GM04503 (cell line): ENCODE measurements at places on chromosomes 5 and 9.

- DNase-seq = no peak
These were observed 4.1 kb downstream of the SLC31A2 start for GRCh38 chr9:113154946-113155345.

- no peak for DNase-seq
These were observed 569.2 kb upstream of the PTPRD start for GRCh38 chr9:11182001-11182400.

DNA sequence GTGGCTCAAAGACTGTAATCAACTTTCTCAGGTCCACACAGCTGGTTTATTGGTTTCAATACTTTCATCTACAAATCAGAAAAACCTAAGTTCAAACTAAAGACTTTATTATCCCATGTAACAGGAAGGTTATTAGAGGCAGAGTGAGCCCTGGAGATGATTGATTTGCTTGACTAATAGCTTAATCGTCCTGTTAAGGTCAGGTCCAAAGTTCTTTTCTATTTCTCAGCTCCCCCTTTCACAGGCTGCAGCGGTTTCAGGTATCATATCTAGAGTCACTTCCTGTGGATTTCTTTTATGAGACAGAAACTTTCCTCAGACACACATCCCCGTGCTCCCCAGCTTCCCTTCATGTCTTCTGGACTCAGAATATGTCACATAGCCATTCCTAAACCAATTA lies 166.4 kb downstream of the PRELID2 start:
- no peak for DNase-seq

- no peak for DNase-seq
These were observed 508.1 kb downstream of the CDH9 start for GRCh38 chr5:26530305-26530704.

DNA sequence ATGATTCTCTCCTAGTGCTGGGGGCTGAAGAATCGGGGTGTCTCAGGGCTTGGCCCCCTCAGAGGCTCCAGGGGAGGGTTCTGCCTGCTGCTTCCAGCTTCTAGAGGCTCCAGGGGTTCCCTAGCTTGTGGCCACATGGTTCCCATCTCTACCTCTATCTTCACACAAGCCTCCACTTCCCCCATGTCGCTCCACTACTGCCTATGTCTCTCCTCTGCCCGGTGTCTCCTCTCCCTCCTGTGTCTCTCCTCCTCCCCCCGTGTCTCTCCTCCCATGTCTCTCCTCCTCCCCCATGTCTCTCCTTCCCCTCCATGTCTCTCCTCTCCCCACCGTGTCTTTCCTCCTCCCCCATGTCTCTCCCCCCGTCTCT lies 12.2 kb upstream of the RNU6ATAC start:
- DNase-seq = no peak

- DNase-seq = no peak
These were observed 40.4 kb upstream of the APC start for GRCh38 chr5:112697322-112697721.

DNA sequence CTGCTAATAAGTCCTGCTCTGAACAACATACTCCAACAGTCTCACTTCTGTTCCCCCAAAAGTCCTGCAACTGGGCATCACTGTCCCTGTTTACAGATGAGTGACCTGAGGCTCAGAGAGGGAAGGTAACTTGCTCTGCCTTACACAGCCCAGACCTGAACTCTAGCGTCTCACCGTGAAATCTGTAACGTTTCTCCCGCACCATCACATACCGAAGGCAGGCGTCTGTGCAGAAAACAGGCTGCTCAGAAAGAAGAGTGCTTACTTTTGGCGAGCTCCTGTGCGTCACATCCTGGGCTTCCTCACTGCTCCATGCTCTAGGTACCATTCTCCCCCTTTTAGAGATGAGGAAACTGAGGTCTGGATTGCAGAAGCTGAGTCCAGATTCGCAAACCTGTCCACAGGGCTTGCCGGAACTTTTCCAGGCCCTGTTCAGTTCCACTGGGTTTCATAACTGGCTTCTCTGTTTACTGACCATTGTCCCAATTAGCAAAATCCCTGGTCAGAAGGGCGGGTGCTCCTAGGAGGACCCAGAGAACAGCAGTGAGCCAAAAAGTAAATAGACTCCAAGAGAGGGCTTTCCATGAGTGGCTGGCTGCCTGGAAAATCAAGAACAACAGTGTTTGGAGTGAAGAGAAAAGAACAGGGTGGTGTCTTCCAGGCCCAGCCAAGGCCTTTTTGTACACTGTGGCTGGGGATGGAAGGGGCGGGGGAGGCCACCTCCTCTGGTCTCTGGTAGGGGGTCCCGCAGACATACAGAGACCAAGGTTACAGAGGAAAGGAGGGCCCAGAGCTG lies 27.1 kb downstream of the GSN start:
- no peak for DNase-seq

DNA sequence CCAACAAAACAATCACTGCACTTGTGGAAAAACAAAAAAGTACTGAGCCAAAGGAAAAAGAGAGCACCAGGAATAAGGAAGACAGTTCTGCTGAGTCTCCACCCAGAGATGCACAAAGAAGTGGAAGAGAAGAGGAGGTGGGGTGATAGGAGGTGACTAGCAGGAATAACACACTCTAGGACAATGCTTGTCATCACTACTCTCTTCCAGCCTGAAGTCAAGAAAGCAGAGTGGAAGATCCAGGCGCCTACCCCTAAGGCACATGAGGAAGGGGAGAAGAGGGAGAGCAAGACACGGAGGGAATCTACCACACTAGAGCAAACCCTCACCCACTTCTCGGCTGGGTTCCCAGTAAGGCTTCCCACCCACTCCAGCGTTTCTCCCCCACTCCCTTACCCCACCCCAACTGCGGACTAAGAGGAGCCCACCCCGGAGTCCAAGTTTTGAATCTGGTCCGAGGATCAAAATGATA lies 1.7 kb downstream of the SLIT3 start:
- no peak for DNase-seq

- DNase-seq = no peak
These were observed 739.0 kb downstream of the DTWD2 start for GRCh38 chr5:118249386-118249785.

- DNase-seq = no peak
These were observed 70.8 kb downstream of the PLAC8L1 start for GRCh38 chr5:146034605-146035004.

DNA sequence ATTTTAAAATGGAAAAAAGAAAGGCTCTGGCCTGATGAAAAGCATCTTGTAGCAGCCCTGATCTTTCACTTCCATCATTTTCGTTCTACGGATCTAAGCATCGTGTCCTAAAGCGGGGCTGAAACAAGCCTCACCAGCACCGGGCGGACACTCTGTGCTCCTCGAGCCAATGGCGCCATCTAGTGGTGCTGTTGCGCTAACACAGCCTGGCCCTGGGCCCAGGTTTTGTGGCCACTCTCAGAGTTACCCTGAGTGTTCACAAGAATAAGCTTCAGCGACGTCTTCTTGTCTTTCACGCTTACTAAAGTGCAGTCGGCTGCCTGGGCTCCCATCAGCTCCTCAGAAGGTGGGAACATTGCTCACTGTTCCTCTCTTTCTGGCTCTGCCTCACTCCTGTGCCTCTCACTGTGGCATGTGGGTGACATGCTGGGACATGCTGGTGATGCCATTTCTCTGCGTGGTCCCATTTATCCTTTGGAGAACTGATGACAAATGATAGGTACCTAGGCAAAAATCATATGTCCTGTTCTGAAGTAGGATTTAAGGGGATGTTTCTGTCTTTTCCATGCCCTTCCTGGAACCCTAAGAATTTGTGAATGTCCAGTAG lies 32.7 kb downstream of the DMRT3 start:
- DNase-seq = no peak

- DNase-seq = peak; percentile 26
These were observed 72.5 kb upstream of the RASA1 start for GRCh38 chr5:87195104-87195591.

GRCh38 chr5:1853531-1853930 lies 29.2 kb downstream of the IRX4 start:
- no peak for DNase-seq

GRCh38 chr5:125323613-125324012 lies 577.2 kb upstream of the ZNF608 start:
- DNase-seq = no peak

DNA sequence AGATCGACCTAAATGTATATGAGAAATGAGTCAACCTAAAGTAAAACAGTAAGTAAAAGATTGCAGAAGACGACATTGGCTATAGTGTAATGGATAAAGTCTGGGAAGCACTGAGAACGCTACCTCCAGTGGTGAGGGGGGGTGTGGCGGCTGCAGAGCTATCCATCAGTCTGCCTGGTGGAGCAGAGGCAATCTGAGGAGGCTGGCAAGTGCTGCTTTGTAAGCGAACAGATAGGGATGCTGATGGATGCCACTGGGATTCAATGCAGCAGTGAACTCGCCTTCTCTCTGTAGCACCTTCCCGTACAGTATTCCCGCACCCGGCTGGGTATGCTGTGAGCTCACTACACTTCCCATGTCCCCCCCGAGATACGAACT lies 261.5 kb downstream of the NSG2 start:
- no peak for DNase-seq

GRCh38 chr9:69955536-69956355 lies 87.9 kb upstream of the MAMDC2 start:
- DNase-seq = no peak

- DNase-seq = no peak
These were observed 2.4 kb upstream of the ARHGEF37 start for GRCh38 chr5:149578896-149579295.

GRCh38 chr5:23895614-23896013 lies 388.2 kb downstream of the PRDM9 start:
- no peak for DNase-seq

DNA sequence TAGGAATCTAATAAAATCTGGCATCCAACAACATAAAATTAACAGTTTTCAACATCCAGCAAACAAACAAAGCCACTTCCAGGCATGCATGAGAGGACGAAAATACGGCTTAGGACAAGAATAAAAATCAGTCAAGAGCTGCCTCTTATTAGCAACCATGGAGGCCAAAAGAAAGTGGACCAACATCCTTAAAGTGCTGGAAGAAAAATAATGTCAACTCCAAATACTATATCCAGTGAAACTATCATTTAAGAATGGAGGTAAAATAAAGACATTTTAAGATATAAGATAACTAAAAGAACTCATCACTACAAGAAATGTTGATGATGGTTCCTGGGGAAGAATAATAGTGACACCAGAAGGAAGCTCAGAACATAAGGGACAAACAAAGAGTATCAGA lies 224.0 kb upstream of the IRX4 start:
- no peak for DNase-seq

GRCh38 chr9:93994132-93994531 lies 39.0 kb upstream of the BARX1 start:
- no peak for DNase-seq

GRCh38 chr5:11130131-11130530 lies 369.1 kb upstream of the DAP start:
- DNase-seq = no peak

GRCh38 chr5:50711280-50711679 lies 44.8 kb downstream of the PARP8 start:
- no peak for DNase-seq

- DNase-seq = no peak
These were observed 38.8 kb downstream of the MUSK start for GRCh38 chr9:110707419-110707818.

GRCh38 chr9:125990793-125991220 lies 243.6 kb downstream of the PBX3 start:
- DNase-seq = no peak

GRCh38 chr5:121108725-121109124 lies 644.6 kb downstream of the PRR16 start:
- no peak for DNase-seq

GRCh38 chr9:94557376-94557775 lies 2.5 kb downstream of the PCAT7 start:
- DNase-seq = no peak
